Keratinocyte (primary cell): ENCODE measurements at places on chromosomes 5 and 9. TPM values are rescaled to one million over a fixed set of nuclear protein-coding genes. Genes with fewer than 3 reads are reported as not detected.

The C5orf52 gene
- not detected in 3 replicates for polyA plus RNA-seq

- H3K4me1 ChIP-seq, result no peaks in the 10 kb centered on the region
- no peaks in the 10 kb centered on the region for H3K36me3 ChIP-seq
- no peak overlapping the region for H3K4me3 ChIP-seq
- no peak for DNase-seq
Measured at GRCh38 chr9:110864011-110864410, 174.3 kb downstream of the LPAR1 start.

The FGF18 gene
- 0.03 to 0.06 TPM (median 0.05 TPM) in 3 replicates for polyA plus RNA-seq

GRCh38 chr5:176740131-176740701 is 70.1 kb upstream of the UNC5A start:
- peaks cover 69% of the 10 kb centered on the region for H3K27me3 ChIP-seq
- peaks cover 2% of the 10 kb centered on the region for H3K4me1 ChIP-seq
- DNase-seq, result no peak
- H3K4me3 ChIP-seq, result no peak overlapping the region
- no peaks in the 10 kb centered on the region for H3K36me3 ChIP-seq

The IL33 gene
- 1.6 to 33.2 TPM (median 7.8 TPM) in 3 replicates for polyA plus RNA-seq

The RNF20 gene
- polyA plus RNA-seq, result 19.4 to 28.8 TPM (median 21.6 TPM) in 3 replicates

DNA sequence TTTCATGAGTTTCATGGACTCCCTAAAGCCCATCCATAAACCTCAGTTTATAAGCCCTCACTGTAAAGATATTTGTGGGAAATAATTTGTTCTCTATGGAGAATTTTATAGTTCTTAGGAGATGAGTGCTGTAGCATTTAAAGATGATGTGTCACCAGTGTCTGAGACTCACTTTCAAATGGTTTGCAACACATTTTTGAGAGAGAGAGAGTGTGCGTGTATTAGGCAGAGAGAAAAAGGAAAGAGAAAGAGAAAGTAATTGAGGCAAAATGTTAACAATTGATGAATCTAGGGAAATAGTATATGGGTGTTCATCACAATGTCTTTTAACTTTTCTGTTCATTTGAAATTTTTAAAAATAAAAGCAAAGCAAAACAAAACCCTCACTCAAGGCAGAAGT is 479.0 kb downstream of the ZSWIM6 start:
- no peaks in the 10 kb centered on the region for H3K36me3 ChIP-seq
- H3K27me3 ChIP-seq, result no peaks in the 10 kb centered on the region
- H3K4me3 ChIP-seq, result no peak overlapping the region

The WNT8A gene
- polyA plus RNA-seq, result not detected in 3 replicates

- peaks cover 6% of the 10 kb centered on the region for H3K27me3 ChIP-seq
- no peak overlapping the region for H3K4me3 ChIP-seq
- DNase-seq, result no peak
- no peak overlapping the region for H3K27ac ChIP-seq
Measured at GRCh38 chr5:122081541-122081940, 3.5 kb upstream of the LOX start.

The FBP1 gene
- 0.16 to 0.29 TPM (median 0.26 TPM) in 3 replicates for polyA plus RNA-seq

- H3K27me3 ChIP-seq, result peaks cover 39% of the 10 kb centered on the region
- no peak overlapping the region for H3K27ac ChIP-seq
- no peaks in the 10 kb centered on the region for H3K36me3 ChIP-seq
- H3K4me3 ChIP-seq, result no peak overlapping the region
Measured at GRCh38 chr9:119368179-119368578, 1.1 kb downstream of the BRINP1 start.

The CCDC152 gene
- polyA plus RNA-seq, result 0.24 to 0.71 TPM (median 0.33 TPM) in 3 replicates

DNA sequence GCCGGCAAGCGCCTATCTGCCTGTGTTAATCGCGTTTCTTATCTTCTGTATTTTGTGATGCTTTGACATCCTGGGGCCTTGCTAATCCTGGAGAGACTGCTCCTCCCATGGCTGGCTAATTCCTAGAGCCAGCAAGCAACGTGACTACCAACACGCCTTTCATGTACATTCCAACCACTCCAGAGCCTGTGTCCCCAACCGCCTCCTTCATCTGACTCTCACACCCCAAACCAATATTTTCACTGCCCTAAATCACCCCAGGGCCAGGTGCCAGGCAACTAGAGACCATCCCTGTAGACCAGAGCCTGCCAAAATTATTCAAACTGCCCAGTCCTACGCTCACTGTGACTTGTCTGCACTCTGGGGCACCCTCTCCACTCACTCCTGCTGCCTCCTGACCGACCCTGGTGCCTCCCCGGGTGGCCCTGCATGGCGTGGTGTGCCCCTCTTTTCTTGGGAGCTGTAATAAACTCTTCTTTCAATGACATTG is 50.5 kb upstream of the COL5A1 start:
- no peak overlapping the region for H3K27ac ChIP-seq
- peaks cover 11% of the 10 kb centered on the region for H3K27me3 ChIP-seq
- H3K4me1 ChIP-seq, result no peaks in the 10 kb centered on the region
- no peak for DNase-seq
